ENCODE measurements at places on chromosomes 7 and 10.

- DNase-seq = no peak
Measured at GRCh38 chr7:41489885-41490284, 213.0 kb downstream of the INHBA start.

DNA sequence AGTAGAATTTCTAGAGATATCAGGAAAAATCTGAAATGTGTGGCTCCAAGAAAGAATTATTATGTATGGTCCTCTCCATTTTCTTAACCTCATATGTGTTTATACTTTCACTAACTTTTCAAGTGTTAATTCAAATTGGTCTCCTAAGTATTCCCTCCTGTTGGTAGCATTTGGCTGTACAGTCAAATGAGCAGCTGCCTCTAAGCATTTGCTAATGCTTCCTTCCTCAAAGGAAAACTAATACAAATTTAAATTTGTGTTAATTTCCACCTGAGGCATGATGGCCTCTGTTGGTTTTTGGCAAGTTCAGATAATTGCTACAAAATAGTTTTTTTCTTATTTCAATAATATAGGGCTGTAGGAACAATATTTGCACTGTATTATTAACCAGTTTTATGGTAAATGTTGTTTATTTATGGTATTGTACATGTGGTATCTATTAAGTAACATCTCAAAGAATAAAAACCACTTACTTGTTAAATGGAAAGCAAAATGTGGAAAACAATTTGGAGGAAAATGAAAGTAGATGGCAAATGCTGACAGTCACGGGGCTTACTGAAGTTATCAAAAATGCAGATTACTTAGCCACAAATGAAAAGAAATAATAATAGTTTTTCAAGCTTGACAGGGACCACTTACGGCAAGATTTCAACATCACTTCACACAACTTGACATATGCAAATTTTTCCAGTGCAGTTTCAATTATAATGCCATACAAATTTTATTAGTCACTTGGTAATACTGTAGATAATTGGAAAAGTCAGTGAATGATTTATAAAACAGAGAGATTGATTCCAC is 299.3 kb upstream of the MEOX2 start:
- DNase-seq = no peak

DNA sequence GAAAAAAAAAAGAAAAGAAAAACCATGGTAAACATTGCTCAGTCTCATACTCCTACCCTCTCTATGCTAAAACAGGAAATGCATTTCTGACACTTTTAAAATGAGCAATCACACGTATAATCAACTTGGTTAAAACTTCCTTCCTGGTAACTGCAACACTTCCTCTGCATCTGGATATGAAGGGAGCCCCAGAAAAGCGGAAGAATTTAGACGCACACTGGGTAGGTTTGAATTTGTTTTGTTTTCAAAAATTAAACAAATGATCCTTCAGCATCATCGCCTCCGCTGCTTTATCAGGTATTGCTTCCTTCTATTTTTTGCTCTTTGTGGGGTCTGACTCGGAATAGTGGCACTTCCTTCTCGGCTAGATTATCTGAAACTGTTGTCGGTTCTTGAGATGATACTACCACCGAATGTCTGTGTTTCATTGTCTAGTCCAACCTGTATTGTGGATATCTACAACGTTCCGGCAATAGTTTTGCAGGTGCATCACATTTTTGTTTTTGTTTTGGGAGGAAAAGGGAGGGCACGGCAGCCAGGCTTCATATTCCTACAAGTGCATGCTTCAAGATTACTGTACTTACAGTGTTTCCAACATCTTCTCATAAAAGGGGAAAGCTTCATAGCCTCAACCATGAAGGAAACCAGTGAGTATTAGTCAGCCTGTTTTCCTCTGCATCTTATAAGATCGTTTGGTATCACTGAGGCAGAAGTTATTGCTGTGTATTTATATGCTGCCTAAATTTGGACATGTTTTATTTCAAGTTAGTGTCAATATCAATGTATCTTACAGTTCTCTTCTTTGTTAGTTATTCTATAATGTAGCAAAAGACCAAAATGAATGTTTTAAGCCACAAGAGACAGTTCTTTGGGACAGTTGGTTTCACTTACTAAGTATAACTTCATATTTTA is at the start of gene PIK3CG:
TSS of gene PIK3CG (plus strand) at position 153 of the 912 bp plus-strand sequence. CDS start 2,280 bp downstream, outside the sequence.
- no peak for DNase-seq

GRCh38 chr10:7409045-7409731 is 1.6 kb downstream of the SFMBT2 start:
- DNase-seq = no peak

DNA sequence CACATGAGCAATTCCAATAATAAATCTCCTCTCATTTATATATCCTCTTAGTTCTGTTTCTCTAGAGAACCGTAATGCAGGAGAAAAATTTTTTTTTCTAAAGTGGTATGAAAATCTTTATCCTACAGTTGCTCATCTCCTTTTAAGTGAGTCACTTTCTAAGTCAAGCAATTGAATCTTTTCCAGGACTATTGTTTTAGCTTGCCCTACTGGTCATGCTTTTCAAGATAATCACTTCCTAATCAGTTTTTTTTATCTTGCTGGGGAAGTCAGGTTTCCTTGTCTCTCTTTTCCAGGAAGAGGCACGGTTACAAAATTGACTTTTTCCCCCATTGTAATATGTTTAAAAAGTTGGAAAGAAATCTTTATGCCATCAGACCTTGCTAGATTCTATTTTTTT is 44.0 kb downstream of the INPP5F start:
- DNase-seq = peak; percentile 19

DNA sequence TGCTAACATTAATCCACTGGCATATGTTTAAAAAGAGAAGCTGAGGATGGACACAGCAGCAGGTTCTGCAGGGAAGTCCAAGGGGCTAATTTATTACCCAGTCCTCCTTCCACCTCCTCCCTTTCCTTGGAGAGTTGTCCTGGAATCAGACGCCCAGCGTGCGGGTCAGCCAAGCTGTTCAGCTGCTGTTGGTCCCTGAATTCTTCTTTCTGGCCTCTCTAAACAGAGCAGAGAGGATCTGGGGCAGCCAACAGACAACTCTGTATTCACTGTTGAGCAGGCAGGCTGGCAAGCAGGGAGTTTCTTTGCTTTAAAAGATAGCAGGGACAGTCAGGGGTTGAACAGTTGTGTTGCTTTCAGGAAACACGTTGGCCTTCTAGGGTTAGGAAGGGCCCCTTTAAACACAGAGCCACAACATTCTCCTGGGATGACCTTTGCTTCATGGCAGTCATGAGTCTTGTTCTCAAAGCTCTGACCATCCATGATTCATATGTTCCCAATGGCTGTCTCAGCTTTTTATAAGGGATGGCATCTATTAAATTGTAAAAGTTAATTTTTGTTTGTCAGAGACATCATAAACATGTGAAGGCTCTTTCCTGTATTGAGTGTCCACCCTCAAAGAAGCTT is 217.0 kb downstream of the CREB5 start:
- peak; percentile 56 for DNase-seq

- DNase-seq = no peak
Measured at GRCh38 chr10:1381339-1381738, 325.2 kb downstream of the WDR37 start.

DNA sequence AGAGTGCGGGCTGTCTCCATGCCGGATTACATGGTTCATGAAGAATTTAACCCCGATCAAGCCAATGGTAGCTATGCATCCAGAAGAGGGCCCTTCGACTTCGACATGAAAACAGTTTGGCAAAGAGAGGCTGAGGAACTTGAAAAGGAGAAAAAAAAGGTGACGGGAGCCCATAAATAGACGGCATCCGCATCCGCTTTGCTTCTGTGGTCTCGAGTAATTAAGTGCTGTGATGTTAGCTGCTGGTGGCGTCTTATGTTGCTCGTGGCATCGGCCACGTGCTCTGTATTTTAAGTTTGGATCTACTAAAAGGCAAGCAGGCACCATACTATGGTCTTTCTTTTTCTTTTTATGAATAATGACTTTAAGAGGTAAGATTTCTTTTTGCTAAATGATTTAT is 11.1 kb downstream of the C7orf57 start:
- DNase-seq = no peak
